ENCODE measurements at places on chromosomes 5 and 9.

- no peak for DNase-seq
Observed at GRCh38 chr5:159073026-159073425, 26.7 kb downstream of the EBF1 start.

DNA sequence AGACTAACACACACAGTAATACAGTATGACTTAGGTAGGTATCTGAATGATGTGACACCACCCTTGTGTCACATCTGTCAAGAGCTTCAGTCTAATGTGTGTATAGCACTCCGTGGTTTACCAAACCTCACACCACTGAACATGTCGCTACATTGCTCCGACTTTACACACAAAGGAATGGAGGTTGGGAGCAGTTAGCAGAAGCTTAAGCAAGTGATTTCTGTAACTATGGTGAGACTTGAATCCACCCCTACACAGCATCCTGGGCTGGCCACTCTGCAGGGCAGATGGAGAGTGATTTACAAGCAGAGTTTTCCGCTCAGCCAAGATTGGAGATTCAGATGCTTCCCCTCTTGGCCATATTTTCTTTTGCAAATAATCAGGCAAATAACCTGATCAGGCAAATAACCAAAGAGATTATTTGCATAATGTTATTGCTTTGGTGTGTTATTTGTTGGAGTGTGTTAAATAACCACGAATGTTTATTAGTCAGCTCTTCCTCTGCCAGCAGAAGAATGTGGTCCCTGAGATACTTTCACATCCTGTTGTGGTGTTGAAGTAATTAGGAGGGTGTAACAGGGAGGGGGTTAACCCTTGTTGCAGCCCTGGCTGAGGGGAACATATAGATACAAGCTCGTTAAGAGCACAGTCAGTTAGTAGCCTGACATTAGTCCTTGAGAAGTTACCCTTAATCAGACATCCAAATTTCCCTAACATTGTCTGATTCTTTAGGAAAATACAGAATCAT, 92.8 kb downstream of the SNX18 start:
- peak; percentile 67 for DNase-seq

DNA sequence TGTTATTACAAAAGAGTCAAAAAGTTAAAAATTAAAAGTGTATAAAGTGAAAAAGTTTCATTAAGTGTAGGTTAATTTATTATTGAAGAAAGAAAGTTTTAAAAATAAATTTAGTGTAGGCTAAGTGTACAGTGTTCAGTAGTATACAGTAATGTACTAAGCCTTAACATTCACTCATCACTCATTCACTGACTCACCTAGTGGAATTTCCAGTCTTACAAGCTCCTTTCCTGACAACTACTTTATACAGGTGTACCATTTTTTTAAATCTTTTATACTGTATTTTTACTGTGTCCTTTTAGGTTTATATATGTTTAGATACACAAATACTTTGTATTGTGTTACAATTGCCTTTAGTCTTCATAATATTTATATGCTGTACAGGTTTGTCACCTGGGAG, 530.2 kb upstream of the FAM174A start:
- no peak for DNase-seq

- no peak for DNase-seq
Observed at GRCh38 chr5:126707080-126707479, 69.9 kb upstream of the LMNB1 start.

- DNase-seq, result no peak
Observed at GRCh38 chr9:82498541-82499317, 510.2 kb downstream of the SPATA31D1 start.

DNA sequence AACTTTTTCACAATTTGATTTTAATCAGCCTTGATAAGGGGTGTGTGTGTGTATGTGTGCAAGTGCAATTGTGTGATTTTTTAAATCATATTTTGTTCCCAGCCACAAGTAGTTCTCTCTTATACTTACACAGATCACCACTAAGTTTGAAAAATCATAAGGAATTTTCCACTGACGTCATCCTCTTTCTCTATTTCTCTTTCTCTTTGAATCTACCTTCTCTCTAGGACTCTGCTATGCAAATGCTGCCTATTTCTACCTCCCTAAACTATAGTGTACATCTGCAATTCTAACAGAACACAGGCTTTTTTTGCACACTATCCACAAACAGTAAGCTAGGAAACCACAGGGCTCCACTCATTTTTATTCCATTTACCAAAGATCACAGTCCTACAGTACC, 254.6 kb upstream of the CYLC2 start:
- DNase-seq, result no peak

DNA sequence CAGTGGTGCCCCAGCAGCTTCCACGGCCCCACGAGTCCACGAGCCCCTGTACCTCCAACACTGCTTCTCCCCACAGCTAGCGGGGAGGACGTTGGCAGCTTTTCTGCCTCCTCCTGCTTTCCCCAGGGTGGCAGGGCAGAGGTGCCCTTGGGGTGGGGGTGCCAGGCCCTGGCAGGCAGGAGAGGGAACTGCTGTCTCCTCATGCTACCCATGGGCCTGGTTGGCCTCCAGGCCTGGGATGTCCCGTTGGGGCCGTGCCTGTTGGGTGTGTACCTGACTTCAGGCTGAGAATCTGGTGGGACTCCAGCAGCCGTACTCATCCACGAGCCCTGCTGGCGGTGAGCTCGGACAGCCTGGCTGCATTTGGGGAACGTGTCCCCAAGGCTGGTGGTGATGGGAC, 27.3 kb downstream of the RXRA start:
- no peak for DNase-seq

DNA sequence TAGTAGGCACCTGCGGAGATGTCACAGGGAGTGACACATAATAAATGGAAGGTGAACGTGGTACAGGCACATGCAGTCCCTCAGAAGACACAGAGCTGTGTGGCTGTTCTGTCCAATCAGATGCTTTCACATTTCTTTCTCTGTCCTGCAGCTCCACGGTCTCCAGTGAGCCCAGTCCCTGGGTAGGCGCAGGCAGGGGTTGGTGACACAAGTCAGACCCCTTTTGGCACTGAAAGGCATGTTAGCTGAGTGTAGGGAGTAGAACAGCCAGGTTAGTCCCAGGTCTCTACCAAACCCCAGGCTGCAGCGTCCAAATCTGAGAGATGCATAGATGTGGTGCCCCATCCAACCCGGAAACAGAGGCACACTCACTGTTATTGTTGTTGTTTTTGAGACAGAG, 2.8 kb downstream of the SLC31A2 start:
- no peak for DNase-seq

DNA sequence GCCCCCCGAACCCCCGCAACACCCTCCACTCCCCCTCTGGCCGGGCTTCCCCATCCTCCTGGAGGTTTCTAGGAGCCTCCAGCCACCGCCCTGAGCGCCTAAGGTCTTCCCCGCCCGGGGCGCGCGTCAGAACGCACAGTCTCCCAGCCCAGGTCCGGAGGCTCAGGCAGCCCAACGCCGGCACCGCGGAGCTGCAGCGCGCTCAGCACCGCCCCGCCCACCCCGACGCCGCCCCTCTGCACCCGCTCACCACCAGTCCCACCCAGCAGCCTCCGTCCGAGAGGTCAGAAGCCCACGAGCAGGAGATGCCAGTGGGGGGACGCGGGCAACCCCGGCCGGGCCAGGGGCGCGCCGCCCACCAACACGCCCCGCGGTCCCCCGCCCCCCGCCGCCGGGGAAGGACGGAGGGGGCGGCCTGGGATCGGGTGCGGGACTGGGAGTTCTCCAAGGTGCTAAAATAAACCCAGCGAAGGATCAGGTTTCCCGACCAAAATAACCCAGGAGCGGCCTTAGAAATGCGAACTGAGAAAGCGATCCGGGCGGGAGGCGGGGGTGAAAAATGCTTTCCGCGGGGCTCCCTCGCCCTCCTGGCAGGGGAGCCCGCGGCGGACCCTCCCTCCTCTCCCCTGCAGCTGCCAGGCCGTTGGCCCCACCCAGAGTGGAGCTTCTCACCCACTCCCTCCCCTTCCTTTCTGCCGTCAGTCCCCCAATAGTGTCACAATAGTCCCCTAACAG, 6.5 kb upstream of the FAM78A start:
- no peak for DNase-seq

DNA sequence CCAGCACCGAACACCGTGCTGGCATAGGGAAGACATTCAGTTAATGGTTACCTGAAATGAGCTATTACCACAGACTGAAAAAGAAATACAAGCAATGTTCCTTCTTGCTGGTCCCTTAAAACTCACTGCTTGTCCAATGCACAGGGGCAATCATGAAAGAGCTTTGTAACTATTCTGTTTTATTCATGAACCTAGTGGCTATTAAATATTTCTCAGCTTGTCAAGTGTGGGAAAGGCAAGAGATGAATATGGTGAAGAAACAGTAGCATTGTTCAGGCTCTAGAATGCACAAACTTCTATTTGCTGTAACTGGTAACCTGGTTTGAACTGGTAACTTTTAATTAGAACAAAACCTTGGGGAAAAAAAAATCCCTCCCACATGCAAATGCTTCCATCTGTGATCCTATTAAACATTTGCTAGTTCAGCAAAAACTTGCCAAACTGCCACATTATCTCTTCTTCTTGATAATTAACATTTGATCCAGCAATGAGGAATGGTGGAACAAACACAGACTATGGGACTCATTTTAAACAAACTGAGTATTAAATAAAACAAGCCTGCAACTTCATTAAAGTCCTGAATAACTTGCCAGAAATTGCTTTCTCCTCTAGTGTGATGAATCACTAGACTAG, 36.1 kb downstream of the YIPF5 start:
- DNase-seq, result no peak

GRCh38 chr5:94130077-94130476, 388.7 kb upstream of the POU5F2 start:
- no peak for DNase-seq

DNA sequence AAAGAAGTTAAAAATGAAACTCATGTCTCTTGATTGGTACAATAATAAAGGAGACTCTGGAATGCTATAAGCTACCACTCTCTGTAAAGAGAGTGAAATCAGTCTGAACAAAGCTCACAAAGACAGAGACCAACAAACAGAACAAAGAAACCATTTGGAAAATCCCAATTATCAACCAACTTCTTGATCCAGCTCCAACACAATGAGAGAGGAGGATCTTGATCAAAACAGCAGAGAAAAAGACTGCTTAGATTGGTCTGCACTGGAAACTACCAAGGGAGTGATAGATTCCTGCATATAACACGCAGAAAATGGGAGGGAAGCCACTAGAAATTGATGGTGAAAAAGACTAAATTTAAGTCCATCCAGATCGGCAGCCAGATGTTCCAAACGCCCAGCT, 23.1 kb upstream of the RNF38 start:
- no peak for DNase-seq

- peak; percentile 36 for DNase-seq
Observed at GRCh38 chr5:59125011-59125961, 542.4 kb downstream of the RAB3C start.

- no peak for DNase-seq
Observed at GRCh38 chr9:130895481-130896232, 955 bp downstream of the QRFP start.

DNA sequence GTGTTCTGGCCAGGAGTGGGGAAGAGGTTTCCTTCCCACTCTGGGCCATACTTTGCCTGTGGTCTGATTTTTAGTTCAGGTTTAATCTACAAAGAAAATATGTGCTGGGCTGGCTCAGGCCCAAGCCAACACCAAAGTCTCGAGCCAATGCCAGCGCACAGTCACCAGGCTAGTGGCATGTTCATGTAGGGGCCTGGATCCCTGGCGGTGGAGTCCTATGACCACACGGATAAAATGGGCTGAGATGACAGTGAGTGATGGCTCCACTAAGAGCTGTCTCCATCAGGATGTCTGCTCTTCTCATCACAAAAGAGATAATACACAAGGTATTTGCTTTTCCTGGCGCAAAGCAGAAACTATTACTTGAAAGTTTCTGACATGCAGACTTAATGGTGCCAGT, 92.9 kb upstream of the PTPN3 start:
- DNase-seq, result no peak

DNA sequence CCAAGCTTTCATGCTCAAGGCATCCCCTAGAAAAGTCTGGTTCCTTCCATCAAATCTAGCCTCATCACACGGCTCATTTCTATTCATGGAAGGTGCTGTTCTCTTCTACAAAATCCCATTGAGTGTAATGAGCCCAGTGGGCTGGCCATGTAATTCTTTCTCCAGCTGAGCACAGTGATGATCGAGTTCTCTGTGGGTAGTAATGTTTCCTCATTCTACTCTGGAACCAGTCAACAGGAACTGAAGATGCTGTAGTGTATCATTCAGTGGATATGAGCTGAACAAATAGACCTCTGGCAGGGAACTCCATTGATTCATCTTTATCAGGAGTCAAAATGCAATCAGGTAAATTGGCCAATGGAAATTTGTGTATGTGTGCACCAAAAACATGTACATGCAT, 149.2 kb downstream of the LRRC70 start:
- DNase-seq, result no peak

- no peak for DNase-seq
Observed at GRCh38 chr9:94900222-94901018, 173.9 kb downstream of the AOPEP start.

DNA sequence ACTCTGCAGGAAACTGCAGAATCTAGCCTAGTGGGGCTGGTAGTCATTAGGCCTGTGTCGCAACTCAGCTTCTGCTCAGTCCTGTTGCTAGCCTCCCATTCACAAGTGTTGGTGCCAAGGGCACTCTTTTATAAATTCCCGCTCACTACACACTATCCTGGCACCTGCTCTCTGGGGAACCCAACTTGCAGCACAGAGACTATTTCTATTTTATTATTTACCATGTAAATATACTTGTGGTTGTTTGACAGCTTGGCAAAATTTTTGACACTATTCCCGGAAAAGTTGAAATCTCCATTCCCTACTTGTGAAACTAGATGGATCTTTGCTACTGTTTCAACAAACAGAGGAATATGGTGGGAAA, 20.4 kb upstream of the SMC2 start:
- no peak for DNase-seq

DNA sequence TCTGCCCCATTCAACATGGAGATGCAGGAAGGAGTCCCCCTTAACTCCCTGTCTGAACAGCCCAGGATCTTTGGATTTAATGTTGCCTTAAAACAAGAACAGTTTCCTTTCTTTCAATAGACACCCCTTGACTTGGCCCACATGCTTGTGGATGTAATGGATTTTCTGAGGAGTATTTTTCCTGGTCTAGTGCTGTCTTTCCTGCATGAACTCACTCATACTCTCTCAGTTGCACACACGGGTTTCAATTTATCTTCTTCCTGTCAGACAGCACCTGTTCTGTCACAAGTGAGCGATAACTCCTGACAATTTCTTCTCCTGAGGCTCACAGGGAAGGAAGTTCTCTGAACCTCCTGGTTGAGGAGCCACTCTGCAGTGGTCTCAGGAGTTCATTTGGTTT, 85.1 kb downstream of the ACER2 start:
- no peak for DNase-seq

GRCh38 chr5:3325972-3326840, 269.4 kb upstream of the IRX1 start:
- no peak for DNase-seq

Data from Peyer's patch (tissue), 4 donors.